ENCODE measurements at places on chromosomes 3 and 15.
A peak's percentile ranks its signal among the peaks of the same experiment; 100 is the strongest.

- no peak for DNase-seq
- H3K27me3 ChIP-seq = no peaks in the 10 kb centered on the region
- no peaks in the 10 kb centered on the region for H3K36me3 ChIP-seq
- peaks cover 2% of the 10 kb centered on the region for H3K4me1 ChIP-seq
- no peak overlapping the region for H3K27ac ChIP-seq
Observed at GRCh38 chr3:114730397-114730796, 416.7 kb downstream of the ZBTB20 start.

DNA sequence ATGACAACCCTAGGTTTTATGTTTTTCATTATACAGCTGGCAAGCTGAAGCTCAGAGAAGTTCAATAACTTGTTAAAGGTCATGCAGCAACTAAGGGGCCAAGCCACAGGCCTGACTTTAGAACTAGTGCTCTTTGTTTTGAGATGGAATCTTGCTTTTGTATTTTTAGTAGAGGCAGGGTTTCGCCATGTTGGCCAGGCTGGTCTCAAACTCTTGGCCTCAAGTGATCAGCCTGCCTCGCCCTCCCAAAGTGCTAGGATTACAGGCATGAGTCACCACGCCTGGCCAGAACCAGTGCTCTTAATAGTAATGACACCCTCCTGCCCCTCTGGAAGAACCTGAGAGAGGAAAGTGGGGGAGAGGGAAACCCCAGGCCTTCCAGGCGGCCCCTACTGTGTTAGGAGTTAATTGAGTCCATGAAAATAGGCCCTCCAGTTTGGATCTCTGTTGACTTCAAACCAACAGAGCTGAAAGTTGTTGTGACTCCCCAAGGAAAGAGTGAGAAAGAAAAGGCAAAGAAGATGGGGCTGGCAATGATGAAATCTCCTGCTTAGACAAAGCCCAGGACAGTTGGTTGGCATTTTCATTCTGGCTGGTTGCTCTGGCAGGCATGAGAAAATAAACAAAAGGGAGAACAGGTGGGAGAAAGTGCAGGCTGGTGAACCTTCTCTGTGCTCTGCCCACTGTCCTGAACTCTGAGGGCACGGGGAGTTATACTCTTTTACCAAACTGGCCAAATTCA lies 3.6 kb upstream of the PRRT3 start:
- peaks cover 3% of the 10 kb centered on the region for H3K4me1 ChIP-seq
- no peaks in the 10 kb centered on the region for H3K27me3 ChIP-seq
- no peak overlapping the region for H3K27ac ChIP-seq
- peaks cover 4% of the 10 kb centered on the region for H3K36me3 ChIP-seq

- H3K27ac ChIP-seq = no peak overlapping the region
- H3K4me1 ChIP-seq = peaks cover 7% of the 10 kb centered on the region
- no peak overlapping the region for H3K4me3 ChIP-seq
- H3K36me3 ChIP-seq = no peaks in the 10 kb centered on the region
- H3K27me3 ChIP-seq = no peaks in the 10 kb centered on the region
- no peak for DNase-seq
Observed at GRCh38 chr3:146466604-146467003, 2.8 kb downstream of the PLSCR2 start.

- no peaks in the 10 kb centered on the region for H3K36me3 ChIP-seq
- peaks cover 2% of the 10 kb centered on the region for H3K27me3 ChIP-seq
- no peak overlapping the region for H3K27ac ChIP-seq
Observed at GRCh38 chr3:62585861-62586260, 212.5 kb upstream of the FEZF2 start.

DNA sequence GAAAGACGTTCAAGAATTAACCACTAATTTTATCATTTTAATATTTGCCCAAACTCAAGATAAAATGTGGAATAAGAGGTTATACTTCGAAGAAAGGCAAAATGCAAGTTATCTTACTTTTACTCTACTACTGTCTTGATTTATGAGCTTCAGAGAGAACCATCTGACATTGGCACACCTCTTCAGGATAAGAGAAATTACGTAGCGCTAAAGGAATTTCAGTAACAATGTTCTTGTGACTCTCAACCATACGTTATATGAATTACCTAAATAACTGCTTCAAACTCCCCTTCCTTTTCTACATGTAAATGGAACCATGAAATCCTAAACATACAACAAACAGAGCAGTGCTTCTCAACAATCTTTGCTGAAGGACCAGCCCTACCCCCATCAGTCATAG lies 96.8 kb downstream of the ZNF385D start:
- no peaks in the 10 kb centered on the region for H3K36me3 ChIP-seq
- H3K27ac ChIP-seq = no peak overlapping the region
- H3K4me1 ChIP-seq = no peaks in the 10 kb centered on the region
- no peak overlapping the region for H3K4me3 ChIP-seq
- peak; percentile 14 for DNase-seq

- H3K4me3 ChIP-seq = no peak overlapping the region
- no peaks in the 10 kb centered on the region for H3K4me1 ChIP-seq
- H3K27me3 ChIP-seq = no peaks in the 10 kb centered on the region
- H3K27ac ChIP-seq = no peak overlapping the region
- no peak for DNase-seq
Observed at GRCh38 chr15:39246523-39246922, 334.4 kb upstream of the THBS1 start.

DNA sequence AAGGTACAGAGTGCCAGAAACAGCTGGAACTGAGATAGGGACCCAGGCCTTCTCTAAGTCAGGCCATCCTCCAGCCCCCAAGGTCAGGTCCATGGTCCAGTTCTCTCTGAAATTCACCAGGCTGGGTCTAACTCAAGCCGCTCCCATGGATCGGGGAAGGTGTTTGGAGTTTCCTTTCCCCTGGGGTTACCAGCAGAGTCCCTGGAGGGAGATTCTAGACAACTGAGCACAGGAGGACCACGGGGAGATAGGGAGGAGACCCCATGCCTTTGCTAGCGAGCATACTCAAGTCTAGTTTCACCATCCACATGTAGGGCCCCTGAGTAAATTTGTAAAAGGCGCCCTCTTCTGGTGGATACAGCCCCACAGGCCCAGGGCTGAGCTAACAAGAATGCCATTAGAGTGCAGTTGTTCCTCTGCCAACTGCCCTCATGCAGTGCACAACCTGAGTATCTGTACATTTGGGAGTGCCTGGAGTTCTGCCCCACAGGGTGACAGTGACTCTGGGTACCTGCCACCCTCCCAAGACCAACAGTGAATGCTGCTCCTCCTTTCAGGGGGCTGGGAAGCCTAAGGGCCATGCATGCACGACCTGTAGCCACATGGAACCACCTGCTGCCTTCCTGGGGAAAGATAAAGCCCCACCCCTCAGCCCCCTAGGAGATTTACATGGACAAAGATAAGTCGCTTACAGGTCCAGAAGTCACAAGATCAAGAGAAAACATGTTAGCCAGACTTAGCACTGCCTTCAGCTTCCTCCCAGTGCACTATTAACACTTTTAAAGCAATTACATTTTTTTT lies 89.0 kb downstream of the IQSEC1 start:
- H3K4me1 ChIP-seq = no peaks in the 10 kb centered on the region
- no peaks in the 10 kb centered on the region for H3K36me3 ChIP-seq
- peak; percentile 72 for DNase-seq
- H3K4me3 ChIP-seq = no peak overlapping the region
- H3K27ac ChIP-seq = no peak overlapping the region
- no peaks in the 10 kb centered on the region for H3K27me3 ChIP-seq

GRCh38 chr3:54574906-54575617 lies 352.8 kb downstream of the LRTM1 start:
- H3K4me1 ChIP-seq = no peaks in the 10 kb centered on the region
- no peaks in the 10 kb centered on the region for H3K27me3 ChIP-seq
- DNase-seq = no peak
- H3K36me3 ChIP-seq = no peaks in the 10 kb centered on the region
- H3K4me3 ChIP-seq = no peak overlapping the region

DNA sequence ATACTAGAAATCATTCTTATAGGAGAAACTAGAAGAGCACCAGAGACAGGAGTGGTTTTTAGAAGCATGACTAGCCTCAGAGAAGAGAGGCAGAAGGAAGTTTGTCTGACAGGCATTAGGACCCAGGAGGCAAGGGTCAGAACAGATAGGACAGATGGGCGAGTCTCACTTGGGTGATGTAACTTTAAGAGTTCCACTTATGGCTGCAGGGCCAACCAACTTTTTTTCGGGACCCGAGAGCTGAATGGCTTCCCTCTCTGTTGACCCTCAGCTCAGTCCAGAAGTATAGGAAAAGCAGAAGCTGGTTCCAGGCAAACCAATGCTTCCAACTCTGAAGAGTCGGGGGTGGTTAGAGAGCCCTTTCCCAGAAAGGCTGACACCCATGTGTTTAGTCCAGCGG lies 136.6 kb upstream of the SETMAR start:
- DNase-seq = no peak
- no peak overlapping the region for H3K4me3 ChIP-seq
- H3K4me1 ChIP-seq = no peaks in the 10 kb centered on the region
- no peak overlapping the region for H3K27ac ChIP-seq

- no peaks in the 10 kb centered on the region for H3K36me3 ChIP-seq
- H3K4me3 ChIP-seq = no peak overlapping the region
- H3K27me3 ChIP-seq = no peaks in the 10 kb centered on the region
- no peak for DNase-seq
- peaks cover 7% of the 10 kb centered on the region for H3K4me1 ChIP-seq
Observed at GRCh38 chr3:46690798-46691197, 2.7 kb downstream of the ALS2CL start.

- DNase-seq = no peak
- no peaks in the 10 kb centered on the region for H3K27me3 ChIP-seq
- H3K27ac ChIP-seq = no peak overlapping the region
- H3K4me3 ChIP-seq = no peak overlapping the region
- no peaks in the 10 kb centered on the region for H3K36me3 ChIP-seq
- H3K4me1 ChIP-seq = peaks cover 9% of the 10 kb centered on the region
Observed at GRCh38 chr3:142576792-142577191, 1.7 kb downstream of the ATR start.

- H3K27me3 ChIP-seq = no peaks in the 10 kb centered on the region
- H3K4me1 ChIP-seq = peaks cover 12% of the 10 kb centered on the region
- peaks cover 9% of the 10 kb centered on the region for H3K36me3 ChIP-seq
- no peak overlapping the region for H3K4me3 ChIP-seq
- no peak overlapping the region for H3K27ac ChIP-seq
Observed at GRCh38 chr3:14453876-14454638, 51.7 kb downstream of the SLC6A6 start.

- no peak overlapping the region for H3K4me3 ChIP-seq
- H3K4me1 ChIP-seq = peaks cover 15% of the 10 kb centered on the region
- DNase-seq = peak; percentile 55
- H3K36me3 ChIP-seq = no peaks in the 10 kb centered on the region
- no peak overlapping the region for H3K27ac ChIP-seq
Observed at GRCh38 chr3:113054552-113054951, 63.8 kb downstream of the GTPBP8 start.

- no peaks in the 10 kb centered on the region for H3K36me3 ChIP-seq
- H3K27me3 ChIP-seq = no peaks in the 10 kb centered on the region
Observed at GRCh38 chr3:72543246-72543645, 305.0 kb downstream of the SHQ1 start.

DNA sequence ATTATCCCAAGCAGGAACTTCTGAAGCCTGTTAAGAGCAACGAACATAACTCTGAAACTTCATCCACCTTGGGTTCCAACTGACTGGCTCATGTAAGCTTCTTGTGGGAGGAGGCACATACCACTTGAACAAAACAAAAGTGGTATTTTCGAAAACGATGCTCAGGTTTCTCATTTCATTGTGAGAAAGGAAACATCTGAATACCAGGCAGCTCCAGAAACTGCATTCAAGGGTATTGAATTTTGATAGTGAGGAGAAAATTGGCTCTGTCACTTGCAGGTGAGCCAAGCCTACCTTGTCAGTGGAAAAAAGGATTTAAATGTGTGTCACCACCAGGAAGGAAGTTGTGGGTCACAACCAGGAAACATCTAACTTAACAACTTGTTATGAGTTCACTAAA lies 218.1 kb upstream of the SATB1 start:
- no peak for DNase-seq
- no peaks in the 10 kb centered on the region for H3K27me3 ChIP-seq
- H3K4me1 ChIP-seq = no peaks in the 10 kb centered on the region
- H3K27ac ChIP-seq = no peak overlapping the region
- H3K36me3 ChIP-seq = no peaks in the 10 kb centered on the region
- H3K4me3 ChIP-seq = no peak overlapping the region

DNA sequence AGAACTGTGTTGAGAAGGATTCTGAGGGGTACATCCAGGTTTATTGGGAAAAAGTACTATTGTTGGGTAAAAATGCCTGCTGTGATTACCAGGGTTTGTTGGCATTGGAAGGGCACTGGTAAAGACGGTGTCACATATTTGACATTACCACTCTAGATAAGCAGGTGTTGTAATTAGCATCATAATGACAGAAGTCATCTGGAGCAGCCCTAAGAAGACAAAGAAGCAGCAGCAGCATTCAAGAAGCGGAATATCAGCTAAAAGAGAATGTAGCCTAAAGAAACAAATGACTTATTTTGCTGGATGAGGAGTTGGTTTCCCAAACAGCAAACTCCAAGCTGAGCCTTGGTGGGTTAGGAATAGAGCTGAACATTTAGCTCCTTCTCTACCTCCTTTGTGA lies 30.5 kb upstream of the ZFAND6 start:
- H3K27ac ChIP-seq = no peak overlapping the region
- DNase-seq = no peak
- peaks cover 7% of the 10 kb centered on the region for H3K4me1 ChIP-seq
- H3K27me3 ChIP-seq = no peaks in the 10 kb centered on the region
- H3K4me3 ChIP-seq = no peak overlapping the region

- no peak overlapping the region for H3K27ac ChIP-seq
- no peaks in the 10 kb centered on the region for H3K27me3 ChIP-seq
- H3K4me1 ChIP-seq = no peaks in the 10 kb centered on the region
- no peak for DNase-seq
- H3K36me3 ChIP-seq = no peaks in the 10 kb centered on the region
Observed at GRCh38 chr3:27454914-27455313, 29.3 kb downstream of the SLC4A7 start.

DNA sequence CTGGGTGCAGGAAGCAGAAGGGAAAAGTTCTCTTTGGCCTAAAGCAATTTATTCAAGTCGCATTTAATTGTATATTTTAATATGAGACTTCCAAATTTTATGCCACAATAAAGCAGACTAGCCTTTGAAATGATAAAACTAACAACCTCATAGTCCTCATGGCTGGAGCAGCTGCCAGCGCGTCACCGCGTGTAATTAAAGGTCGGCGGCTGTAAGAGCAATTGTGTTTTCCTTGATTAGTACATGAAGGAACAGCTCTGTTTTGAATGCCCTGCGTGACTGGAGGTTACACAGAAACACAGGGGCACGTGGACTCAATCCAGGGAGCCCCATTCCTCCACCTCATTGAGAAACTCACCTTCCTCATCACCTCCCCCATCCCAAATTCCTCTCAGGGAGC lies 10.1 kb upstream of the LRRC15 start:
- no peaks in the 10 kb centered on the region for H3K27me3 ChIP-seq
- no peak overlapping the region for H3K4me3 ChIP-seq

DNA sequence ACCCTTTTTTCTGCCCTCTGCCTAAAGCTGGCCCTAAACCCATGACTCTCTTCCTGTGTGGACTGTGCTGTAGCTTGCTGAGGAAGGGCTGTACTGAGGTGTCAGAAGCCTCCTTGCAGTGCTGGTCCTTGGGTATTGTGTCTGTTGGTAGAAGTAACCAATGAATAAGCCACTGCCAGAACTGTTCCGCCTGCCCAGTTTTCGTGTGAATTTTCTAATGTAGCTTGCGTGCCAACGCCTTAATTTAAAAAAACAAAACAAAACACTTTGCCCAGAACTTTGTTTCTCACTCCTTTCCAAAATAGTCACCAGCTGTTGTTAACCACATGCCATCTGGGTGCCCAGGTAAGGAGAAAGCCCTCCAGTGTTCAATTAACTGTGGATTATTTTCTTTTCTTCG lies 101.9 kb downstream of the KLHL25 start:
- peak overlapping the region; percentile 72 for H3K27ac ChIP-seq
- H3K4me1 ChIP-seq = peaks cover 11% of the 10 kb centered on the region
- H3K36me3 ChIP-seq = peaks cover 22% of the 10 kb centered on the region
- H3K27me3 ChIP-seq = no peaks in the 10 kb centered on the region

GRCh38 chr3:114800272-114801031 lies 346.6 kb downstream of the ZBTB20 start:
- H3K4me3 ChIP-seq = no peak overlapping the region
- no peak for DNase-seq
- H3K27ac ChIP-seq = no peak overlapping the region
- H3K27me3 ChIP-seq = no peaks in the 10 kb centered on the region
- no peaks in the 10 kb centered on the region for H3K4me1 ChIP-seq
